ENCODE measurements at places on chromosomes 16 and 17. TPM values are rescaled to one million over a fixed set of nuclear protein-coding genes. Genes with fewer than 3 reads are reported as not detected.
A peak's percentile ranks its signal among the peaks of the same experiment; 100 is the strongest.

The SLC47A1 gene
- total RNA-seq: not detected

The MBTD1 gene
- 4.7 TPM for total RNA-seq

The ABI3 gene
- not detected for total RNA-seq

The ABCA8 gene
- total RNA-seq: 0.11 TPM

The GNAO1 gene
- not detected for total RNA-seq

The SLC38A8 gene
- not detected for total RNA-seq

The C17orf113 gene
- 0.16 TPM for total RNA-seq

The SYCE1L gene
- not detected for total RNA-seq

DNA sequence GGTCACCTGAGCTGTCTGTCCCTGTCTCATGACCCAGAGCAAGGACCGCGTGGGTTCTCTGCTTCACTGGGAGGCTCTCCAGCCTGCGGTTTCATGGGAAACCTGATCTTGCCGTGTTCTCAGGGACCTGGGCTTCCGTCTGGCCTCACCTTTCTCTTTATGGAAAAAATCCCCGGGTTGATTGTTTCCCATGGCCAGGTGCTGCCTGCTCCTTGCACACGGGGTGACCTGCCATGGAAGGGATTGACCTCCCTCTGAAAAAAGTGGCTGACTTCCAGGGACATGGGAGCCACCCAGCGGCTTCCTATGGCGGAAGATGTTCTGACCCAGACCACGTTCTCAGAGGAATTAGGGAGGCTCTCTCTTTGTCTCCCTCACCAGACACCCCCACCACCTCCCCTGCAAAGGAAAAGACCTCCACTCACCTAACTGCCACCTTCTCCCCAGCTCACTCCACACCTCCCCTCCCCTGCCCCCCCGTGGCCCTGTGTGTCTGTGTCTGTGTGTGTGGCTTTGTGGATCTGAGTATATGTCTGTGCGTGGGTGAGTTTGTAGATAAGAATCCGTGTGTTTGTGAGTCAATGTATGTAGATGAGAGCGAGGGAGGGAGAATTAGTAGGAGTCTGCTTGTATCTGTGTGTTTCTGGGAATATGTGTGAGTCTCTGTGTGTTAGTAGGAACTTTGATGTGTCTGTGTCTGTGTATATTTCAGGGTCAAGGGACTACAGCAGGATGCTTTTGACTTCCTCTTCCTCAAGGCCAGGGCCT is 154.6 kb downstream of the NTN1 start:
- DNase-seq: no peak

DNA sequence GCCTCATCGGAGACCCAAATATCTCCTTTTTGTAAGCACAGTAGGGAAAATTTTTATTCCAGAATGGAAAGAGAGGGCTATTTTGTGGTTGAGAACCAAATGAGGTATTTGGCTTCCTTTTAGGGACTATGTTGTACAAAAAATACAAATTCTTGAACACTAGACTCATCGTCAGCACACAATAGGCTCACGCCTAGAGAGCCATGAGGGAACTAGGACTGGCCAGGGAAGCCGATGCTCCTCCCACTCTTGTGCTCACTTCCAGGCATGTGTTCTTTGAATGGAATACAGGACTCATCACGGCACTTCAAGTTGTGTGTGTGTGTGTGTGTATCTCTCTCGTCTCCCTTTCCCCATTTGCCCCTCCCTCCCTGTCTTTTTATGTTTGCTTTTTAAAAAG is 17.8 kb upstream of the BLMH start:
- no peak for DNase-seq

DNA sequence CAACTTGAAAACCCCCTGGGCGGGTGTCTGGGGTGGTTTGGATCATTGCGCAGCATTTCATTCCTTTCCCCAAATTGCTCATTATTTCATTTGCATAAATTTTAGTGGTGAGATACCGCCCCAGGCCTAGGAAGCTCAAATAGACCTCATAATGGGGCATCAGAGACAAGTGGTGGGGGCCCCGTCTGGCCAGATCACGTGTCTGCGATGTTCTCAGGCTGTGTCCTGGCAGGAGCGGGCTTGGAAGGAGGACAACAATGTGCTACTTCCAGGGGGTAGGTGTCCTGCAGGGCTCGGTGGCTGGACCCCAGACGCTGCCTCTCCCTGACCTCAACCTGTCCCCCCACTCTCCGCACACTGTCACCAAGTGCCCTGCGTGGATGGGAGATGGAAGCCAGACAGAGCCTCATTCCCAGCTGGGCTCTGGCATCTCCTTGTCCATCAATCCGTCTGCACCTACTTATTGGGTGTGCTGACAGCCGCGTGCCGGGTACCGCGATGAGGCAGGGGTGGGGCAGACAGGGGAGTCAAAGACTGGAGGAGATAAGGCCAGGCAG is 116.9 kb downstream of the NTN1 start:
- DNase-seq: no peak

- no peak for DNase-seq
These were observed 2.0 kb upstream of the GLIS2 start for GRCh38 chr16:4313563-4314531.

GRCh38 chr17:20071824-20072691 is 62.9 kb downstream of the SPECC1 start:
- DNase-seq: no peak

DNA sequence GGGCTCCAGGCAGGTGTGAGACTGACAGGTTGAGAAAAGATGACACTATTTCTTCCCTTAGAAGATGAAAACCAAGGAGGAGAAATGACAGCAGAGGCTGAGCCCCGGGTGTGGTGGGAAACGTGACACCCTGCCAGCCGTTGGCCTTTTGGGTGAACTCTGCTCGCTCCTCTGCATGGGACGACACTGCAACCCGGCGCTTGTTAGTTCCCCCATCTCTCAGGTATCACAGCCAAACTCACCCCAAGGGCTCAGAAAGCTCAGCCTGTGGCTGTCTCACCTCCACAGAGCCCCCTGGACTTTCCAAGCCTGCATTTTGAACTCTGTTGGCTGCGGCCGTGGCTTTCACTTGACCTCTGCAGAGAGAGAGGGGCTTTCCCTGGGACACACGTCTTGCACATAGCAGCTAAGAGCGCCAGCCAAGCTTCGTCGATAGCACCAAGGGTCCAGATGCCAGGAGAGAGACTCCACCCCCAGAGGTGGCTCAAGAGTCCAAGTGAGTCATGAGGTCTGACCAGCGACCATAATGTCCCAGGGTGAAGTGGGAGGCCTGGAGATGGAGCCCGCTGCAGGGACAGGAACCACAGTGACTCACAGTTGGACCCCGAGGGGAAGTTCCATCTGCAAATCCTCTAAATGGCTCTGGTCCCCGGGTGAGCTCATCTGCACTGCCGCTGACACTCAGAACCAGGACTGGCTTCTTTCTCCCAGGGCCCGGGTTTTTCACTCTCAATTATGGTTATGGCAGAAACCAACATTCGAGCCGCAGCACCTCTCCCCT is 301.9 kb downstream of the SOX9 start:
- DNase-seq: peak; percentile 96

- DNase-seq: peak; percentile 30
These were observed 1.5 kb downstream of the CFAP20 start for GRCh38 chr16:58127634-58128033.

DNA sequence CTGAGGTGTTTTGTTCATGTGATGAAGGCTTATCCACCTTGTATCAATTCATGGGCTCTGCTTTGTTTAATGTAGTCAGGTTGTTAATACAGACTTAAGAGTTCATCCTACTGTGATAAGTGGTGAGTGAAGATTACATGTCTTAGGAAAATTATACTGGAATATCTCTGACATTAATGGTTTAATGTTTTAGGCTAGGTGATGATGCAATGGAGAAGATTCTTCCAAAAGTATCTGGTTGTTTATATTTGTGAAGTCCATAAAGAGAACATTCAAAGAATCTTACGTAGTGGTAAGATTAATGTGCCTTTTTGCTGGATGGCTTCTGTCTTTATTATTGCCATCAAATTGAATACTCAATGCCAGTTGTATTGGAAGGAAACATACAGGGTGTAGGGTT is 236.4 kb downstream of the BCAS3 start:
- DNase-seq: no peak

DNA sequence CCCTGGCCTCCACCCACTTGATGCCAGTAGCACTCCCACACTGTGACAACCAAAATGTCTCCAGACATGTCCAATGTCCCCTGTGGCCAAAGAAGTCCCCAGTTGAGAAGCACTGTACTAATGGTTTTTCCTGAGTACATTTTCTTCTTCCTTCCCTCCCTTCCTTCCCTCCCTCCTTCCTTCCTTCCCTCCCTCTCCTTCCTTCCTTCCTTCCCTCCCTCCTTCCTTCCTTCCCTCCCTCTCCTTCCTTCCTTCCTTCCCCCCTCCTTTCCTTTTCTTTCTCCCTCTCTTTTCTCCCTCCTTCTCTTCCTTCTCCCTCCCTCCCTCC is 76.7 kb upstream of the CDC42EP4 start:
- no peak for DNase-seq

- DNase-seq: no peak
These were observed 4.0 kb downstream of the TGFB1I1 start for GRCh38 chr16:31475946-31476302.

DNA sequence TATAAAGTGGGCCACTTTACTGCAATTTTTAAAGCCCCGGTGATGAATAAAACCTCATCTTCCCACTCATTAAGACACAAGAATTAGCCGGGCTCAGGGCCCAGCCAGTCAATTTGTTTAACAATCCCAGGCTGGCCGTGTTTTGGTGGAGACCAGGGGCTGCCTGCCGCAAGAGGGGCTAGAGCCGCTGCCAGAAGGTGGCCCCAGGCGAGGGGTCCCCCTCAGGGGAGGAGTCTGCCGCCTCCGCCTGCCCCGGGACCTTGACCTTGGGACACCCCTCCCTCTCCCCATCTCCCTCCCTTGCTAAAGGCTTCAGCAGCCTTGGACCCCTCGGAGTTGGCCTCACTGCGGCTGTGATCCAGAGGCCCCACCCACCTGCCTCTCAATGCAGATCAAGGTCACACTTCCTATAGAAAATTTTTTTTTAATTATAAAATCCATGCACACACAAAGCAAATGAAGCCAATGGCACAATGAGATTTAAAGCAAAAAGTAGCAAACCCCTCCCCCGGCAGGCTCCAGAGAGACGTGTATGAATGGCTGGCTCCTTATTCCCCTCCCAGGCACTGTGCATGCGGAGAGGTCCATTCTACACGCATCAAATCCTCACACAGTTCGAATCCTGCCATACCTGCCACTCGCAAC is 23.0 kb upstream of the SLC38A10 start:
- DNase-seq: no peak

DNA sequence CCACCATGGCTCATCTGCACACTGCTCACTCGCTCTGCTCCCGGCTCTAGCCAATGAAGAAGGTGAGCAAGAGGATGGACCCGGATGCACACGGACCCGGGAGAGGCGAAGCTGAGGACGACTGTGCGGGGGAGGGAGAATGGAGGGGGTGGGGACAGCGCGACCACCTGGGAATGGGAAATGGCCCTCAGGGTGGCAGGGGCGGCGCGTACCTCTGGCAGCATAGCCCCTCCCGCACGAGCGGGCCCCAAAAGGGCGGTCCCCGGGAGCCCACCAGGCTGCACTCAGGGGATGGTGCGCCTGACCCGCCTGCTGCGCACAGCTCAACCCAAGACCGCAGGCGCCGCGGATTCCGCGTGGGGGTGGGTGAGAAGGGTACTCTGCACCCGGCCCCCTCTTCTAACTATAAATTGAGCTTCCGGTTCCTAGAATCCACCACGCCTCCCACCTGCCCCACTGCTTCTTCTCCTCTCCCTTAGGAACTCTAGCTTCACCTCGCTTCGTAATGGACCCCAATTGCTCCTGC is 6.1 kb downstream of the MT1H start:
- no peak for DNase-seq

- DNase-seq: no peak
These were observed 1.3 kb downstream of the ASPSCR1 start for GRCh38 chr17:81978524-81979298.
